ENCODE measurements at places on chromosomes 6 and 20. TPM values are rescaled to one million over a fixed set of nuclear protein-coding genes. Genes with fewer than 3 reads are reported as not detected.

HLA-G gene
- total RNA-seq, result 0.32 TPM

SRMS gene
- total RNA-seq, result not detected

GABRR1 gene
- total RNA-seq, result not detected

ARMH2 gene
- total RNA-seq, result not detected

KCNQ2 gene
- 6.2 TPM for total RNA-seq

HLA-DRB1 gene
- total RNA-seq, result 2.0 TPM

DNA sequence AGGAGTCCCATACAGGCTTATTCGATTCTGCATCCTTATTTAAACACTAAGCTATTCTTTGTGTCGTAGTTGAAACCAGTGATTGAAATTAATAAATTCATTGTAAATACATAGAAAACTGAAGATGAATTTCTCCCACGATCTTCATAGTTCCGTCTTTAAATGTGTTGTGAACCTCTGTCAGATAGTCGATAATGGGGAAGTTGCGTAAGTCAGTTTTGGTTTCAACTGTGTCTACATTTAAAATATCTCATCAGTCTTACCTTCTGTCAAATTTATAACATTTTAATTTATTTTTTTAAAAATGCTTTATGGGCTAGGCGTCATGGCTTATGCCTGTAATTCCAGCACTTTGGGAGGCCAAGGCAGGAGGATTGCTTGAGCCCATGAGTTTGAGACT is 12.7 kb downstream of the STX11 start:
- no peak for DNase-seq

GRCh38 chr6:39082310-39082709 is 32.7 kb downstream of the SAYSD1 start:
- no peak for DNase-seq

BTN3A1 gene
- 29.1 TPM for total RNA-seq

DNA sequence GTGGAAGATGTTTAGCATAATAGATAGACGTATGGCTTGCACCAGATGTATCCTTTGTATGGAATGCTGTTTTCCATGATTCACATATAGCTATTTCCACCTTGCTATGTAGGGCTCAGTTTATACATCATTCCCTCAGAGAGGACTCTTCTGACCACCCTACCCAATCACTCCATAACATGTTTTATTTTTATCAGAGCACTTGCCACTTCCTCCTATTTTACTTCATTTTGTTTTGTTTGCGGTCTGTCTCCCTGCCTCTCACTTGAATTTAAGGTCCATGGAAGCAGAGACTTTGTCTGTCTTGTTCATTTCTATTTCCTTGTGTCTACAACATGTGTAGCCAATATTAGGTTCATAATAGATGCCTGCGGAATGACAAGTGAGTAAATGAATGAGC is 266.9 kb upstream of the CITED2 start:
- no peak for DNase-seq

PPIL1 gene
- total RNA-seq, result 57.1 TPM

DNA sequence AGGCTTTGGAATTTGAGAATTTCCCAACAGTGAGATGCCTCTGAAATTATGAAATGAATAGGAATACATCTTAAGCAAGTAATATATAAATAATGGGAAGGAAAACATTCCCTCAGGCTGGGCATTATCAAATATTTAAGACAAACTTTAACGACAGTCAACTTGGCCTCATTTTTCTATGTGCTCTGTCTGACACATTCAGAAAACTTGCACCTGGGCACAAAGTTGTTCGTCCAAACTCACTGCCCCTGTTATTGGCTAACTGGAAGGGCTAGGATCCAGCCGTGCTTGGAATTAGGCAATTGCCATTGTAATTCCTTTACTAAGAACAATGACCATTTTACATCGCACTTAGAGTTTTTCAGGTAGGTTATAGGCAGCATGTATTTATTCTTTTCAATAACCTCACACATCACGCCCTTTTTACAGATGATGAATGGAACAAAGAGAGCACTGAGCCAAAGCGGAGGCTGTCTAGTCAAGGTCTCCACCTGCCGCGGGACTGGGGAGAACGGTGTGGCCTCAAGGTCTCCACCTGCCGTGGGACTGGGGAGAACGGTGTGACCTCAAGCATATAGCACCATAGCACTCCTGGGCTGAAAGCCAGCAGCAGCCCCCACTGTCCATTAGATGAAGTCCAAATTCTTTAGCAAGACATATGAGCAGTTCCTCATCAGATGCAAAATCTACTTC is 40.7 kb upstream of the FOXQ1 start:
- DNase-seq, result no peak

GRCh38 chr6:131828080-131828479 is 20.3 kb downstream of the ENPP1 start:
- peak; percentile 5 for DNase-seq

EDN3 gene
- not detected for total RNA-seq

- no peak for DNase-seq
These were observed 82.8 kb downstream of the TFAP2A start for GRCh38 chr6:10332111-10332510.

DNA sequence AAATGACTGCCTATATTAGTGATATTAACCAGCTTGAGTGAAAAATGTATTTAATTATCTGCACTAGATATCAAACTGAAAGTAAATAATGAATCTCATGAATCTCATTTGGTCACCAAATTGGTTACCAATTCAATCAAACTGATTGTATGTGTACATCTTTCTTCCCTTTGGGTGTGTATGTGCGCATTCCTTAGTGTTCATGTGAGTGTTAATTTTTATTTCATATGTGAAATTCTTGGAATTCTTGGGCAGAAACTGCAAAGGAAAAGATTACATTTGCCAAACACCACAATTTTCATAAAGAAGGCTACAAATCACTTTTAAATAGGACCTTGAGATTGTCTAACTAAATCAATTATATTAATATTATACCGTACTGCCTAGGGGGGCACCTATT is 648.4 kb upstream of the MARCKS start:
- DNase-seq, result no peak

GRCh38 chr6:44076356-44077213 is 50.7 kb downstream of the MRPL14 start:
- DNase-seq, result no peak

HSPA12B gene
- not detected for total RNA-seq

GRCh38 chr6:34656378-34657036 is 40.1 kb downstream of the ILRUN start:
- DNase-seq, result no peak

CDK5RAP1 gene
- 31.4 TPM for total RNA-seq

ANGPT4 gene
- not detected for total RNA-seq
